ENCODE measurements at places on chromosomes 4 and X.

DNA sequence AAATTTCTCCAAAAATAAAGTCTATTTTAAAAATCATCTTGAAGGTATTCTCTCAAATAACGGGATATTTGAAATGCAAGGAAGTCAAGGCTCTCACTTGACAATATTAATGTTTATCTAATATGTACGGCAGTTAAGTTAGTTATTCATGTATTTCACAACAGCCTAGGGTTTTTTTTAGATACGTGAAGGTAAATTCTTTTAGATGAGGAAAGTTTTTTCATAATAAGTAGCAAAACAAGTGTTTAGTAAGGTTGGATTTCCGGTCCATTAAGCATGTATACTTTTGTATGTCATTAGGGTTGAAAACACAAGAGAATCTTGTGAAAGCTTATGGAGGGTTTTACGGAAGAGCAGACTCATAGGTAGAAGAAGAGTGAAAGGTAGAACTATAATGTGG lies 273.3 kb downstream of the ANK2 start:
- no peak for DNase-seq

- DNase-seq: peak; percentile 31
Observed at GRCh38 chrX:15680401-15680800, 15.8 kb upstream of the CLTRN start.

DNA sequence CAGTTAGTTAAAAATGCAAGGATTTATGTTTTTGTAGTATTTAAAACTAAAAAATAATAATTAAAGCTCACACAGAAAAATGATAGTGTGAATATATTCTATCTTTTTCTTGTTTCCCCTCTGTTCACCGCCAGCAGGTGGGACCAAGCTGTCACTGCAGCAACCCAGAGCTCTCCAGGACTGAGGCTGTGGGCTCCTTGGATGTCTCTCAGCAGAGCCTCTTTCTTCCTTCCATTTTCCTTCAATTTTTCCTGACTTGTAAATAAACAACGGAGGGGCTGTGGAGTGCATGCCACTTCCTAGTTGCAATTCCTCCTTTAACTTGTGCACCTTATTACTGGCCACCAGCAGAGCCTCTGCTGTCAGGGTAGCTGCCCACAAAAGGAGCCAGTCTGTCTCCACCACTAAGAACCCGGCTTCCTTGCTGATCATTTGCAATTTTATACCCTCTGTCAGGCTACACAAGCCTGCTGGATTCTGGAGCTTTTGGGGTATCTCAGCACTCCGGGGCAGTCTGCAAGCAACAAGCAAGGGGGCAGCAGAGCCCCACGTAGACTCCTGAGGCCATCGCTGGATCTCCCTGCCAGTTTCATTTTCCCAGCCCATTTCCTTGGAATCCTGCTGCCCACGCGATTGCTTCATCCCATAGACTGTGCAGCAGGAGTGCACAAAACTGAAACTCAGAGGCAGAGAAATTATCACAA lies 1467.4 kb downstream of the C4orf33 start:
- no peak for DNase-seq

DNA sequence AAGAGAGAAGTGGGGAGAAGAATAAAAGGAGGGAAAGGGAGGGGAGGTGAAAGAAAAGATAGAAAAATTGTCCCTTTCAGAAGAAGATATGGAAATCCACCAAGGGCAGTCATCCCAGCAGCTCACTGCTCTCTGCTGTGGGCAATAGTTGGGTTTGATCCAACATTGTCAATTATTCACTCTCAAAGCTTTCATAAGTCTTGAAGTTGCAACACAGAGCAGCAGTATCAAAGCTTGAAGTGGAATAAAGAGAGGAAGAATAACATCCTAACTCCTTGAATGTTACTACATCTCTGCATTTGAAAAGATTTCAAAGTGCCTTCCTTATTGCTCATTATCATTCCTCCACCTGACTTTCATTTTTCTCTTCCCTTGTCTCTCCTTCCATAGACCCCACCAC lies 62.3 kb upstream of the HHIP start:
- DNase-seq: no peak

DNA sequence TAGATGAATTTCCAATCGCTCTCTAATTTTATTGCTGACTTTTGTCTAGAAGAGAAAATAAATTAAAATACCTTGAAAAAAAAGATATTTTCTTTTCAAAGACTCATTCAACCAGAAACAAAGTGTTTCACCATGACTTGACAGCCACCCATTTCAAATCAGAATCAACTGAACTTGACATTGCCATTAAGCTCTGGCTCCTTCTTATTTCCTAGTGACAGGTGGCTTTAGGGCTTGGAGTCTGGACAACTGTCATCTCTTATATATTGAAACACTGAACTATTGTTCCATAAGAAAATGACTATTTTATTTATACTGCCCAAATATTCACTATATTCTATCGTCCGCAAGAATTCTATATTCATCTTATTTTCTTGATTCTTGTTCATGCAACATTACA lies 229.2 kb downstream of the SLC39A8 start:
- no peak for DNase-seq

DNA sequence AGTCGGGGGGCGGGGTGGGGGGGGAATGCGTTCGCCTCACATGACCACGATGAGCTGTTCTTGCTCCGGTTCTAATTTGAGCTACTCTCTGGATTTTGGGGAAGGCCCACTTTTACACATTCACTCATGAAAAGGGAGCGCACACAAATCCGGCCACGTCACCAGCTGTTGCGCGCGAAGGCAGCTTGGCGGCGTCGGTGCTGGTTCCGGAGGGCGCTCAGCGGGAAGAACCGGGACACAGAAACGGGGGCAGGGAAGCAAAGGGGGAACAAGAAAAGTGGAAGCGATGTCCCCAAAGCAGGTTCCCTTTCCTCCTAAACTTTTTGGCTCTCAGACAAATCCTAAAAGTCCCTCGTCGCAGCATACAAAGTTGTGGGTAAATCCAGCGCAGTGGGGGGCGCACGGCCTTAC lies 605 bp downstream of the ANXA5 start:
- peak; percentile 39 for DNase-seq

DNA sequence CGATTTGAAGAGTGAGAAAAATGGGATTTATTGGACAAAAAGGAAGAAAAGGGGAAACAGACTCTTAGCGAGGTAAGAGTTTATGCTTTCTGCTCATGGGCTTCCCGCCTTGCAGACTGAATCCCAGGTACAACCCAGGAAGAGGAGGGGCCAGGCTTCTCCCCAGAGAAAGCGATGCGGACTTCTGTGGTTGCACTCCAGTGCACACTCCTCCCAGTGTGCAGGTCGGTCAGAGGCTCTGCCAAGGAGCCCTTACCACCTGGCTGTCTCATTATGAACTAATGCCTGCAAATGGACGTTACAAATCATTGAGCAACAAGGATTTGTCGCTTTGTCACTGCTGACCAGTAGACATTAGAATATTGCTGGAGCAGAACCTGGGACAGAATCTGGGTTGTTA lies 39.9 kb upstream of the GLRA2 start:
- no peak for DNase-seq

DNA sequence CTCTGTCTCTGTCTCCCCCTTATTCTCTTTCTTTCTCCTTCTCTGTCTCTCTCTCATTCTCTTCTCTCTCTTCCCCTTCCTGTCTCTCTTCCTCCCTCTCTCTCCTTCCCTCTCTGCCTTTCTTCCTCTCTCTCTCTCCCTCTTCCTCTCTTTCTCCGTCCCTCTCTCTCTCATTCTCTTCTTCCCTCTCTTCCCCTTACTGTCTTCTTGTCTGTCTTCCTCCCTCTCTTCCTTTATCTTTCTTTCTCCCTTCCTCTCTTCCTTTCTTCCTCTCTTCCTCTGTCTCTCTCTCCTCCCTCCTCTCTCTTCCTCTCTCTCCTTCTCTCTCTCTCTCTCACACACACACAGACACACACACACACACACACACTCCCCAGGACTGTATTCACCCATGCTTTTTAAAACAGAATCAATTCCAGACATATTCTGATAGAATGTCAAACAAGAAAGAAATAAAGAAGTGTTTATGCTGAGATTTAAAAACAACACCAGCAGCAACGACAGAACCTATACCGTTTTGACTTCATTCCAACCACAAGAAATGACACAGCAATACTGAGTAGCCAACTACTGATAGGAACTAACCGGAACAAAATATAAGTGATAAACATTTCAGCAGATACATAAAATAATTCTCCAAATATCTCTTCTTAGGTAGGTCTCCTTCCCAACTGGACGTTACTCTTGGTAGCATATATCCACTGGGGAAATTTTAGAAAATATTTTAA lies 296.7 kb downstream of the ASMT start:
- no peak for DNase-seq

- DNase-seq: no peak
Observed at GRCh38 chr4:91345632-91346031, 958.1 kb upstream of the GRID2 start.

GRCh38 chrX:133911825-133912495 lies 73.4 kb downstream of the GPC3 start:
- DNase-seq: no peak

DNA sequence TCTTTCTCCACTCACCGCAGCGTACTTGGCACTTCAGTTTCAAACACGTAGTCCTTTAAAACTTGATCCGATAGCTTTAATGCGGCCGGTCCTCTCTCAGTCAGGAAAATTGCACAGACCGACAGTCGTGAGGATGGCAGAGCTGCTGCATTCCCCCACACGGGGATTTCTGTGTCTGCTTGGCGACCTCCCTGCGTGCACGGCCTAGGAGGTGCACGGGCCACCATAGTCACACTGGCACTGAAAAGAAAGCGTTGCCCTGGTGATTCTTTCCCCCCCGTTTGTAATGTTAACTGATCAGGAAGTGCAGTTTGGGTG lies 10.3 kb downstream of the AKAP17A start:
- DNase-seq: no peak

DNA sequence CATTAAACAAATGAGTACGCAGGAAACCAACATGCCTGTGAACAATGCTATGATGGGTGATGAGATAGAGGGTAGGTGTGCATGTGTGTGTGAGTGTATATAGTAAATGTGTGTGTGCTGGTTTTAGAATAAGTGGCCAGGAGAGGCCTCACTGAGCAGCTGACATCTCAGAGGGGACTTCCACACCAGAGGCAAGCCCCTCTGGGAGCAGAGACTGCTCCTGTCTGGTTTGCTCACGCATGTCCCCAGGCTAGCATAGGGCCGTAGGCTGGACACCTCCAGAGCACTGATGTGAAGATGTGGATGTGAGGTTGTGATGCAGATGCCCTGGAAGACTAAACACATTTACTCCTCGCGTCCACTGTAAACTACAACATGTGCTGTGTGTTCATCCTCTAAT lies 104.5 kb downstream of the DRD5 start:
- no peak for DNase-seq

DNA sequence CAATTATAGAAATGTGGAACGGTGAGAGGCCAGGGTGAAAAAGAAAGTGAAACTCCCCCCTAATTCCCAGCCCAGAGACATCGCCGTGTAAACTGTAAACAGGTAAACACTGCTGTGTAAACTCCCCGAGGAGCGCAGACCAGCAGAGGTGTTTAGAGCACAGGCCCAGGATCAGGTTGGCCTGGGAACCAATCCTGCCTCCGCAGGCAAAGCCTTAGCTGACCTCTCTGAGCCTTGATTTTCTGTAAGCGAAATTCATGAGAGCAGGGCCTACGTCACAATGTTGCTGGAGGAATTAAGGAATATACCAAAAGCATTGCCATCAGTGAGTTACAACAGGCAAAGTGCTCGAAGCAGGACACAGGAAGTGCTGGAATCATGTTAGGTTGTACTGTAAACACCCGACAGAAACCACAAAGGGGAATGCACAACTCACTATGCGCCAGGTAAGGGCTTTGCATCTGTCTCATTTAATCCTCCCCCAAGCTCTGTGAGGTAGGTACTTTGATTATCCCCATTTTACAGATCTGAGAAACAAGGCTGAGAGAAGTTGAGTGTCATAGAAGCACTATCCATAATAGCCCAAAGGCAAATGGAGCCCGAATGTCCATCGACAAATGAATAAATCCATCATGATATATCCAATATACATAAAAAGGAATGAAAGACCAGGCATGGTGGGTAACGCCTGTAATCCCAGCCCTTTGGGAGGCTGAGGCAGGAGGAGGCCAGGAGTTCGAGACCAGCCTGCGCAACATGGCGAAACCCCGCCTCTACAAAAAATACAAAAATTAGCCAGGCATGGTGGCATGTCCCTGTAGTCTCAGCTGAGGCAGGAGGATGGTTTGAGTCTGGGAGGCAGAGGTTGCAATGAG lies 30.7 kb upstream of the KIAA0232 start:
- DNase-seq: peak; percentile 35

DNA sequence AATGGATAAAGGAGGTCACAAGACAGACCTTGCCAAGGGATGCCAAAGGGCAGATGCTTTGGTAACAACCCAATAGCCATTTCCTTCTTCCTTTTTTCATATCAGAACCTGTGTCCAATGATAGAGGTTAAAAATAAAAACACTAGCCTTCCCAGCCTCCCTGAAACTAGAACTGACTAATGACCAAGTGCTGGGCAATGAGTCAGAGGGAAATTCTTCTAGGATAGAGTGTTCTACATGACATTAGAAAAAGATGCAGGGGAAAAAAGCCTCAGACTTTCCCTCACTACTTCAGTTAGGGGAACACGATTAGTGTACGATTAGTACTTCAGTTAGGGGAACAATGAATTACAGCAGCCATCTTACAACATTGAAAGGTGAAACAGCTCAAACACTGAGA lies 29.3 kb upstream of the FAM47C start:
- no peak for DNase-seq

GRCh38 chr4:81555489-81555888 lies 83.8 kb upstream of the RASGEF1B start:
- no peak for DNase-seq

DNA sequence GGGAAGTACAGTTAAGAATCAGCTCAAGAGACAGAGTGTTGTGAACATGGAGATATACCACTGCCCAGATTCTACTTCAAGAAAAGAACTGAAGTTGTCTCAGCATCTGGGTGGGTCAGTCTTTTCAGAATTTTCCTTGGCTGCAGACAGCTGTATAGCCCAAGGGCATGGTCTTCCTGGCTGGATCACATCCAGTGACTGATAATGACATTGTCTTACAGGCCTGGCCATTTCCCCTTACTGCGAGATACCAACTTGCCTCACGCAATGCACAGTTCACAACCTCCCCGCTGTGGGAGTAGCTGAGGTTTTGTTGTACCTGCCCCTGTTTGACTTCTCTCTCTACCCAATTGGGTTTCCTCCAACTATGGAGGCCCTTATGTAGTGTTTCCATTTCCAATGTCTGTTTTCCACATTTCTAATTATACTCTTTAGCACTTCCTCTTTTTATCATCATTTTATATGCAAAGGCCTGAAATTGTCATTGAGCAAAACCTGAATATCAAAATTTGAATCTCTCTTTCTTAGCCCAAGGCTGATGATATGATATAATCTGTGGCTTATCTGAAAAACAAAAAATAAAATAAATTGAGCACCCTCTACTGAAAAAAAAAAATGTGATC lies 209.1 kb downstream of the NAF1 start:
- no peak for DNase-seq

DNA sequence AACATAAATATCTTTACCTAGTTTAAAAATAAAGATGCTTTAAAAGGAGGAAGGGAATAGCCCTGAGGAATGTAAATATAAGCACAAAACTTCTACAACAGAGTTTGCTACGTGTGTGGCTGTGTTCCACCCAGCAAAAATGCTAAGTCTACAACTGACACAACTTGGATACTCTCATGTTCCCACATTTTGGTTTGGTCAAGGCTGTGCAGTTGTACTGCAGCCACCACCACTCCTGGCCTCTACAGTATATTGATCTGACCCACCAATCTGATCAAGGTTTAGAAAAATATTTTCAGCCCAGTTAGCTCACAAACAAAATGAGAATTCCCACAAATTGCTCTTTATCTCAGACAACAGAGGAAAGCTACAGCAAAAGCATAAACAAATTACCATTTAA lies 12.1 kb downstream of the F9 start:
- DNase-seq: no peak
